ENCODE measurements at places on chromosomes 1 and 21. TPM values are rescaled to one million over a fixed set of nuclear protein-coding genes. Genes with fewer than 3 reads are reported as not detected.

The HSF2BP gene
- total RNA-seq, result 4.2 TPM

- DNase-seq, result no peak
These were observed 284.1 kb downstream of the BRINP3 start for GRCh38 chr1:190193508-190194115.

DNA sequence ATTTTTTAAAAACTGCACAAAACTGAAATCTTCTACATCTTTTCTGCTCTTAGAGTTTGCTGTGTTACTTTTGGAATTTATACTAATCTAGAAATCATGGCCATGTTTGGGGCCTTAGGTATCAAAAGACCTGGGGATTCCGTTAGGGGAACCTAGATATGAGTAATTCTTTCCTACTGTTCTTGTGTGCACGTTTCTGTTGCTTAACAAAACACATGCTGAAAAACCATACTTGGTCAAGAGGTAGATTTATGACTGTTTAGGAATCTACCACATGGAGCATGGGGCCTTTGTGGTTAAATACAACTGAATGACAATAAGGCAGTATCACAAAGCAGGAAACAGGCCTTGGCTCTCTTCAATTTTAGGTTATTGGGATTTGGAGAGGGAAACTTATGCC is 291.9 kb upstream of the USP25 start:
- no peak for DNase-seq

GRCh38 chr21:31110430-31110829 is 72.2 kb upstream of the KRTAP19-8 start:
- DNase-seq, result no peak

DNA sequence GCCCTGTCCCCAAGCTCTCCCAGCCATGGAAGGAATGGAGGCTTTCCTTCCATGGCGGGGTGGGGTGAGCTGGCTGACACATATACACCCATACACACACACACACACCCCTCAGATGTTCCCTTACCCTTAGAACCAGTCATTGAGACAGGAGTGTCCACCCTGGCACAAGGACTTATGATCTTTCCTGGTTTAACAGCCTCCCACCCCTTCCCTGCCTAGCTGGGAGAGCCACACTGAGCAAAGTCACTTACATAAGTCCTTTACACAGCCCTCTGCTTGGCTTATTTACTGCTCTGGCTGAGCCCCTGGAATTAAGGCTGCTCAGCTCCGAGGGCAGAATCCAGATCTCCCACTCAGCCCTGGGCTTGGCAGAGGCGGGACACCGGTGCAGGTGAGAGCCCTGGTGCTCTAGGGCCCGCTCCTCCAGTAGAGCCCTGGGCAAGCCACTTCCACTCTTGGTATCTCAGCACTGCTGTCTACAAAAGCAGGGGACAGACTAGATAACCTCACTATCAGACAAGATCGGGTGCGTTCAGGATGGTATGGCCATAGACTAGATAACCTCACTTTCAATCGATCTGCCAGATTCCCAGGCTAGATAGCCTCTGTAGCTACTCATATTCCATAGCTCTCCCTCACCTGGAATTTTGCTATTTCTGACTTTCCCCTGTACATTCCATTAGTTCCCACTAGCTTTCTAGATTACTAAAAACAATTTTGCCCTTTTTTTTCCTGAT is 16.7 kb downstream of the SLC6A9 start:
- DNase-seq, result no peak

DNA sequence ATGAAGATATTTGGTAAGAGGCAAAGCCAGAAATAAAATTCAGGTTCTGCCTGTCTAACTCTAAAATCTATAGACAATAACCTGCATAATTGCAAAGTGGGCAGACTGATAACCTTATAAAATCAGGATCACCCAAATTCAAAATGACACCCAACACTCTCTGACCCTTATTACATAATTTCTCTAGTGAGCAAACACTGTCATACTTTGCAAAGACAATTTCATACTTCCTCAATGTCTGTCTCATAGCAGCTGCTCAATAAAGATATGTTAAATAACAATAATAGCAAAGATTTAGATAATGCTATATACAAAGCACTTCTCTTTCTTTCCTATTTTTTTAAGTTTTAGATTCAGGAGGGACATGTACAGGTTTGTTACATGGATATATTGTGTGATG is 118.5 kb downstream of the UCHL5 start:
- DNase-seq, result no peak

DNA sequence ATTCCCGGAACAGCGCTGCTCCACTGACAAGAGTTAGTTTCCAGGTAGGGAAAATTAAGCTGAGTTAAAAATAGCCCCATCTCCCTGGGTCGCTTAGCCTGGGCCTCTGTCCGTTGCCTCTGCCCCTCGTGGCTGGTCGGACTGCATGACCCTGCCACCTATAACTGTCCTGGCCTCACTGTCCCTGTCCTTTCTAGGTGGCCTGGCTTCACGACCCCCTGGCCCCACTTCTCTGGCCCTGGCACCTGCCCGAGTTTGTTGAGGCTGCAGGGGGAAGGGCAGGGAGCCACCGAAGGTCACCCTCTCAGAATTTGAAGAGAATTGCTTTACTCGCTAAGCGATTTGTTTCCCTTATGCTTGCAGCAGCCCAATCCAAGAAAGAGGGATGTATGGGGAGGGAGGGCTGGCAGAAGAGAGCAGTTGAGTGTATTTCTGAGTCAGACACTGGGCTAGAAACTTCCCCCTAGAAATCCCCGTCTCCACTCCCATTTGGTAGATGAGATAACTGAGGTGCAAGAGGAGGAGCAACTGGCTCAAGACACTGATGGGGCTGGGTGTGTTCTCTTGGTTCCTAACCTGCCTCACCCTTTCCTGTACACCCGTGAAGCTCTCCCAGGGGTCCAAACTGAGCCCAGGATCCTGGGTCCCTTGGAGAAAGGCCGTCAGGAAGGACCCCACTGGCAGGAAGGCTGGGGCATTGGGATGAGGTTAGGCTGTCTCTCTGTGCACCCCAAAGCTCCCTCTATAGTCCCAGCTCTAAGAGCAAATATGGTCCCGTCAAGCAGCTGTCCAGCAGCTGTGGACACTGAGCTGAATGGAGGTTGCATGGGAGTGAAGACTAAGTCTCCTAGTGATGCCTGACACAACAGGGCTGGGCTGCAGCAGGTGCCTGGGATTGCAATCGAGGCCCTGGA is 2.9 kb upstream of the EDN2 start:
- no peak for DNase-seq
